Stimulated activated CD4-positive, alpha-beta T cell treated with anti-CD3 and anti-CD28 coated beads, Interleukin-1b, Interleukin-23, amount 100 ng/mL, for 1 hour (primary cell): ENCODE measurements at places on chromosomes 3 and 15.

GRCh38 chr3:13879946-13880810, at the start of gene WNT7A:
Gene WNT7A, minus strand, starts transcription at chr3:13880071. Its CDS starts 255 bp downstream, at chr3:13879816.
- peak; percentile 30 for DNase-seq

DNA sequence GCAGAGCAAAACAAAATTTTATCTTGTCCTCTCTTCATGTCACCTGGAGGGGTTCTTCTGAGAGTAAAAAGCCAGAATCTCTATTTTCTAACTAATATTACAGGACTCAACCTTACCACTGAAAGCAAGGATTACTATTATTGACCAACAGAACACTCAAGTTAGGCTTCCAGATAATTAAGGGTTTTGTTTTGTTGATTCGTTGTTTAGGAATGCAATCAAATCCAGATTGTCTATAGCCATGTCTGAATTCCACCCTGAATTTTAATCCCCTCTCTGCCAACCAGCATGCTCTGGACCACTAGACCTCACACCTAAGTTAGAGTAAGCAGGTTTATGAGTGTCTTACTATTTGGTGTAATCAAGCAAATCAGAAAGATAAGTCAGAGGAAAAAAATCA, 90.7 kb downstream of the PEAK1 start:
- DNase-seq, result no peak

DNA sequence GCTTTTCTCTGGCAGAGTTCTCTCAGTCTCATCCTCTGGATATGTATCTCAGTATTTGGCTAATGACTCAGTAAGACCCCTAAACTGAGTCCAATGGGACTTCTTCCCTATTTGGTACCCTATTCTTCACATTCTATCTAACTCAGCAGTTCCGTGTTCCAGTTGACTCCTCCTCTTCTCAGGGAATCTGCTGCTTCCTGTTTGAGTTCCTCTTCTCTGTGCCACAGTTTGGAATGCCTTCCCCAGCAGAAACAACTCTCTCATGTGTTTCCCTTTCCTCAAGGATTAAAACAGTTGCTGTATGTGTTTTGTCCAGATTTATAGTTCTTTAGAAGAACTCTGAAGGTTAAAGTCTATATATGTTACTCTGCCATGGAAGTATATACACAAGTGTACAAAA, 344.0 kb upstream of the RARB start:
- DNase-seq, result no peak

GRCh38 chr3:159672728-159673688, 315.6 kb upstream of the IL12A start:
- no peak for DNase-seq

GRCh38 chr3:114213627-114214541, 23.5 kb downstream of the ZNF80 start:
- peak; percentile 39 for DNase-seq

GRCh38 chr3:67557848-67558355, 96.5 kb downstream of the SUCLG2 start:
- no peak for DNase-seq

DNA sequence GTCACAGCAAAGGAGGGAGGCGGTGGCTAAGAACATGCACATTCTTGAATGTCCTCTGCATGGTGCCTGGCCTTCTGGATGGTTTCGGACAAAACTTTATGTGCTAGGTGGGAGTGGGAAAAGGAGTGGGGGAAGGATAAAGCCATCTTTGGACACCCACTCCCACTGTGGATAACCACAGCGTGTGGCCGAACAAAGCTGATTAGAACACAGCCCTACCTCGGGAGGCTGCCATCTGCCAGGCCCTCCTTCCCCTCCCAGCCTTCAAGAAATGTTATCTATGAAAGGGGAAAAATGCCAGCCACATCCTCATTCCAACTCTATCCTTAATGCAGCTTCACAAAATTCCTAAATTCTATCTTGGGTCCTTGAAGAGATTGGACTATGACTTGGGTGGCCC, 18.8 kb downstream of the AMOTL2 start:
- DNase-seq, result no peak

GRCh38 chr15:50675535-50676144, 11.0 kb downstream of the TRPM7 start:
- no peak for DNase-seq

GRCh38 chr3:118675305-118675704, 359.3 kb downstream of the IGSF11 start:
- no peak for DNase-seq

GRCh38 chr3:32597656-32598055, 27.0 kb upstream of the DYNC1LI1 start:
- DNase-seq, result no peak

- no peak for DNase-seq
These were observed 238.7 kb downstream of the ZPLD1 start for GRCh38 chr3:102673271-102674115.

DNA sequence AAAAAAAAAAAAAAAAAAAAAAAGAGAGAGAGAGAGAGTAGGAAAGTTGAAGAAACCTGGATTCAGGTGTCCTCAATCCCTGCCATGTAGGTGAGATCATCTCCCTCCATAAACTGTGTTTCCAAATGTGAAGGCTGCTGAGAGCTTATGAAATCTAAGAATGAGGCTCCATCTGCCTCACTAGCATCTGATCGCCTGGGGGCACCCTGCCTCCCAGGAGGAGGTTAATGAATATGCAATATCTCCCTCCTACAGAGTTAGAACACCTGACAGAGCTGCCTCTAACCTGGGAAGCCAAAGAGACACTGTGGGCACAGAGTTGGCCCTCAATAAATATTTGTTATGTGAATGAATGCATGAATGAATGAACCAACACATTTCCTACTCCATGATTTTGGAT, 23.8 kb upstream of the ZNF148 start:
- no peak for DNase-seq

DNA sequence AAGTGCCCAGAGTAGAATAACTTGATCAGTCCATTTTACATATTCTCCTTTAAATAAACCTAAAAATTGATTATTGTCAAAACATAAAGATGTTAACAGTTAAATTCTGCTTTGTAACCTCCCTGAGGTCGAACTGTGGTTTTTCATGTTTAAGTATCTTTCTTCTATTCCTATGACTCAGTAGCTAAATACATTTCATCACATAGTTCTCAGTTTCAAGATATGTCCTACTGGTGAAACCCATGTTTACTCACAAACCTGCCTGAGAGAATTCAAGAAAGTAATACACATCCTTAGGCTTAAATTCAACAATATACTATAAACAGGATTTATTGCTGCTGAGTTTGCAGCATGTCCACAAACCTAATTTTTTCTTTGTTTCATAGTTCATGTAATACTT, 692.9 kb downstream of the ZPLD1 start:
- no peak for DNase-seq

GRCh38 chr3:57777774-57778173, 21.7 kb downstream of the SLMAP start:
- no peak for DNase-seq

GRCh38 chr3:184391266-184391665, 11.4 kb downstream of the CHRD start:
- DNase-seq, result no peak

DNA sequence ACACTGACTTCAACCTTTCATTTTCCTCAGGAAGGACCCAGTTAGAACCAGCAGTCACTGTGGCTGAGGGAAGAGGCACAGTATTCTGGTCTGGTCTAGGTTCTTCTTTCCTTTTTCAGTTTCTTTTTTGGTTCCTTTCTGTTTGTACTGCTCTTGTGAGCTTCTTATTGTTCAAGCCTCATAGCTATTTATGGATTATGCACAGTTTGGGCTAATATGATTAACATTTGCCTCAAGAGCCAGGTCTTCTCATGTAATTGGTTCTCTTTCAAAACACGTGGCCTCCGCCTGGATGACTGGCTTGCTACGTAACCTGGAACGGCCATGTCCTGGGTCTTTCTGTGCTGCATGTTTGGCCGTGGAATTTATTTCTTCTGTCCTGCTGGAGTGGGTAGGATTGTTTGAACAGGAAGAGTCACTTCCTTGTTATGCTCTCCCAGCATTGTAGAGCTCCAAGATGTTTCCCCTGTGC, 43.3 kb downstream of the RBMS3 start:
- DNase-seq, result no peak

GRCh38 chr3:122031123-122031468, 9.0 kb upstream of the ILDR1 start:
- no peak for DNase-seq

GRCh38 chr3:62805106-62805505, 70.1 kb downstream of the CADPS start:
- no peak for DNase-seq

GRCh38 chr3:33439546-33440327, 468 bp downstream of the UBP1 start:
- DNase-seq, result no peak

GRCh38 chr3:27907929-27908328, 185.8 kb upstream of the EOMES start:
- DNase-seq, result no peak

GRCh38 chr15:76252249-76252648, 59.0 kb downstream of the ETFA start:
- no peak for DNase-seq

DNA sequence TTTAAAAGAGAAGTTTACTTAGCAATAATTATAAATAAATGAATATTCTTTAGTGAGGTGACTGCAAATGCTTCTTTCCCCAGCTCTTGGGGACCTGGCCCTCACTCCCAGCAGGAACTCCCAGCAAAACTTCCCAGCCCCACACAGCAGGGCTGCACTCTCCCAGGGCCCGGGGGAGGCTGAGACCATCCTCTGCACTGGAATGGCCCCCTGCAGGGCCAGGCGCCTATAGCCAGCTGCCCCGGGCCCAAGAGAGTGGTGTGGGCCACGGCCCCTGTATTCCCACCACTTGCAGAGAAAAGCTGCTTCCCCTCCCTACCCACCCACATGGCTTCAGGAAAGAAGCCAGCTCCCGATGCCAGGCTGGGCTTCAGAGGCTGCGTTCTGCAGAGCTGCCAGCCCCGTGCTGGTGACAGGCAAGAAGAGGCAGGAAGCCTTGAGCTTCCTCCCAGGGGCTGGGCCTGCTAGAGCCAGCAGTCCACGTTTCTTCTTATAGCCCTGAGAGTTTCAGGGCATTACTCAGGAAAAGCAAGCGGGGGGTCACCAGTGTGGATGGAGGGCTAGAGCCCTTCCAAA, 20.0 kb downstream of the IDH2 start:
- no peak for DNase-seq

DNA sequence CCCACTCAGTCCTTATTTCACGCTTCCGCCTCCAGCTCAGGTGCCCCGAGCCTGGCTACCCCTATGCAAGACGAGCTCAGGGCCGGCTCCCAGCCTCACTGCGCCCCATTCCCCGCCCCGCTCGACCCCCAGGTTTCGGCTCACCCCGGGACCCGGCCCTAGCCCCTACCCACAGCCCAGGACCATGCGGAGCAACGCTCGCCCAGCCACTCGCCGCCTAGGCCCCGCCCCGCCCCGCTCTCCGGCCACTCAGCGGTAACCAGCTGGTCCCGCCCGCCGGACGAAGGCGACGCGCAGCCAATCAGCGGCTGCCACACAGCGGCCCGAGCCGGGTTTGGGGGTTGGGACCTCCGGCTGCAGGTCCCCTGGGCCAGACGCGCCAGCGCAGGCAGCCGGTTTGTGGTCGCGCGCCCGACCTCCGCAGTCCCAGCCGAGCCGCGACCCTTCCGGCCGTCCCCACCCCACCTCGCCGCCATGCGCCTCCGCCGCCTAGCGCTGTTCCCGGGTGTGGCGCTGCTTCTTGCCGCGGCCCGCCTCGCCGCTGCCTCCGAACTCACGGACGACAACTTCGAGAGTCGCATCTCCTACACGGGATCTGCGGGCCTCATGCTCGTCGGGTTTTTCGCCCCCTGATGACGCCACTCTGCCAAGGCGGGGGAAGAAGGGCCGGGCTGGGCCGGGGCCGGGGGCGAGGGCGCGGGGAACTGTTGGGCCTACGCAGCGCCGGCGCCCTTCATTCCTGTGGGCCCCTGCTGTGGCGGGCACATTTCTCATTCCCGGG, at the start of gene CATSPER2:
Gene CATSPER2, minus strand, starts transcription at position 196 of the 781 bp plus-strand sequence. CDS start 783 bp downstream, outside the sequence.
- no peak for DNase-seq

- DNase-seq, result no peak
These were observed 19.2 kb upstream of the KPNA1 start for GRCh38 chr3:122533931-122534334.

DNA sequence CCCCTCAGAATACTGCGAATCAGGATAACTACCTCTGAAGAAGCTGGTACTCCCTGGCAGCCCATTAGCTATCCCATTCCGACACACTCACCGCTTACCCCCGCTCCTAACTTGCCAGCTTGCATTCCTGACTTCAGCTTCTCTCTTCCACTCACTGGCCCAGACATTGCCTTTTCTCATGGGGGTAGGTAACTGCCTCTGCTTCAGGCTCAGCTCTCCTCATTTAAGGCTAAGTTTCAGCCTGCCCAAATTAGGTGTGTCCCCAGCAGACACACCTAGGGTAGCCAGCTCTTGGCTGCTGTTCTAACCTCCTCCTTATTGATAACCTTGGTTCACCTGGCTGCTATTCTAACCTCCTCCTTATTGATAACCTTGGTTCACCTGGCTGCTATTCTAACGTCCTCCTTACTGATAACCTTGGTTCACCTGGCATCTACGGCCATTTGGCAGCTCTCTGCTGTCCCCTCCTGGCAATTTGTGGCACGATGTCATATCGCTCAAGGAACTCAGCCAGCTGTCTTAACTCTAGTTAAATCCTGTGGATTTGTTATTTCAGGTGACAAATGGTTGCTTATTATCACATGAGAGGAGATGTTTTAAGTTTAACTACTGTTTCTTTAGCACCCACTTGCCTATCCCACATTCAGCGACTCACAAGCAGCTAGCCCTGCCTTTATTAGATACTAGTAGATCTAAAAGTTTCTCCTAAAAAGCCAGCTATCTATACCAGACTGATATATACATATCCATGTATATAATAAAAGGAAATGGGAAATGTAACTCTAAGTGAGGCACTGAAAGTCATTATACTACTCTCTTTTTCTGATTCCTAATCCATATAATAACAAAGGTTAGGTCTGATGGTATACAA, 106.5 kb upstream of the ACP3 start:
- peak; percentile 4 for DNase-seq

GRCh38 chr3:42194943-42195510, 71.0 kb downstream of the CCK start:
- no peak for DNase-seq

DNA sequence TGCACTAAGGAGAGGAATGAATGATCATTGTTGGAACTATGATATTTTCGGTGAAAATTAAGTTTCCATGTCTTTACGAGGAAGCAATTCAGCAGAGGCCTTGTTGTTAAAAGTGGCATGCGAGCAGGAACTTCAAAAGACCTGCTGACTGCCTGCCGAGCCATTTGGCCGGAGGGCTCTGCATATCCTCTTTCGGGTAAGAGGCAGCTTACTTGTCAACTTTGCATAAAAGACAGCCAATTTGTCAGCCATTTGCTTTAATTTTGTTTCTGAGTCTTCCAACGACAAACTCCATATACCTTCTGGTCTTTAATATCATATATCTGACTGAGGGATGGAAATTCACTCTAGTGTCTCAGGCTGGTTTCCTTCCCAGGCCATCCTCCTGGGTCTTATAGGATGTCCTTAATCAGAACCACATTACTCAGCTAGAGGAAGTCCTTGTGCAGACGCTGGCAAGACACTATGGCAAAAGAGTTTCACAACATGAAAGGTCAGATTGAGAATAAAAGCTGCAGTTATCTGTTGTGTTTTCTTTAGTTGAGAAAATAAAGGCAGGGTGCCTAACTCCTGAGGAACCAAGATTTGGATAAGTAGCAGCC, 128.7 kb upstream of the WNT5A start:
- DNase-seq, result no peak

GRCh38 chr3:121835465-121835801, 424 bp downstream of the EAF2 start:
- no peak for DNase-seq
